ENCODE measurements at places on chromosomes 7 and 10.

DNA sequence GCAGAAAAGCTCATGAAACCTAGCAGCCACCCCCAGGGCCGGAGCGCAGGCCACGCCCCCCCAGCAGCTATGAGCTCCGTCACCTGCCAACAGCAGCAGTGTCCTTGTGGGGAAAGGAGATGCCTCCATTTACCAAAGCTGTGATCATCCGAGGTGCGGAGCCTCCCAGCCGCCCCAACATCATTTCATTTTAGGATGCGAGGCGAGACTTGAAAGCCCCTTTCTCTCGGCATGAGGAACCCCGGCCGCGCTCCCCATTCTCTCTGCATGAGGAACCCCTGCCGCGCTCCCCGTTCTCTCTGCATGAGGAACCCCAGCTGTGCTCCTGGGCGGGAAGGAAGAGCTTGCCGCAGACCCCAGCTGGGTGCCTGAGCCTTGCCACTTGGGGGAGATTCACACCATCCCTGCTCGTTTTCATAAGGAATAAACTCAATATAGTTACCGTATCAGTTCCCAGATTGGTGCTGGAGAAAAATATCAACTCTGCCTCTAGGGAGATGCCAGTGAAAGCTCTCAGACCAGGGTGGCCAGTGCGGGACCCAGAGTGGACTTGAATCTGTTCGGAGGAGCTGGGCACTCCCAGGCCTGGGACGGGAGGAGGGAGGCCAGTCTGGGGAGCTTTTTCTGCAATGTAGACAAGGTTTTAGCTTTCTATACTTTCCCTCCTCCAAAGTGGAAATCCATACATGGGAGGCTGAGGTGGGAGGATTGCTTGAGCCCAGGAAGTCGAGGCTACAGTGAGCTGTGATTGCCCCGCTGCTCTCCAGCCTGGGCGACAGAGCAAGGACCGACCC, 35.0 kb downstream of the JAKMIP3 start:
- no peak for DNase-seq

GRCh38 chr10:124650820-124651401, 93.3 kb downstream of the FAM53B start:
- no peak for DNase-seq

GRCh38 chr10:1124796-1125195, 68.6 kb downstream of the WDR37 start:
- DNase-seq: no peak

DNA sequence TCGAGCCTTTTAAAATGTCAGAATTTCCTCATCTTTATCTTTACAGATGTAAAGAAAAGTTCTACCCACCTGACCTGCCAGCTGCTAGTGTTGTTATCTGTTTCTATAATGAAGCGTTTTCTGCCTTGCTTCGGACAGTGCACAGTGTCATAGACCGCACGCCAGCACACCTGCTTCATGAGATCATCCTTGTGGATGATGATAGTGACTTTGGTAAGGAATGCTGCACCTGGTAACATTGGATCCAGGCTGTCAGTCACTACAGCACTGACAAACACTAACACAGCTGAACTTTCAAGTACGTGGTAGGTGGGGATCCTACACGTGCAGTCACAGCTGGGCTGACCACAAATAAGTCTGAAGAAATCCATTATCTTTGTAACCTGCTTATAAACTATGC, 77.6 kb downstream of the GALNT11 start:
- no peak for DNase-seq

DNA sequence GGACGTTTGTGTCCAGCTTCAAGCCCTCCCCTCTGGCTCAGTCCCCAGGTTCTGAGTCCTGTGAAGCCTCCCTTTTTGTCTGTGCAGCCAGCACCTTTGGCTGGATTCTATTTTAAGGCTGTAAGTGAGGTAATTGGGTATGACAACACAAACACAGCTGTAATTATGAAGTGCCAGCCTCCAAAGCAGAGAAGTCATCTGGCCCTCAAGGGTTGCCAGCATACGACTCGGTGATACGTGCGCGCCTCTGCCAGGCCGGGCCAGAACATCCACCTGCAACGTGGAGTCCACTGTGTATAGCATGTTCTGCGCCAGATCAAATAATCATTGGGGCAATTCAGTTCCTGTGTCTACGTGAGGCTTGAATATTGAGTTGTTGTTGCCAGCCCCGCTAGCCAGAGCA, 6.7 kb upstream of the FAM180A start:
- no peak for DNase-seq

All from inflammatory macrophage treated with lipopolysaccharide for 4 hours (primary cell).